GM13976 (cell line): ENCODE measurements at places on chromosomes 4 and X.

GRCh38 chrX:149643496-149643895 lies 11.9 kb upstream of the TMEM185A start:
- DNase-seq = no peak

- no peak for DNase-seq
Measured at GRCh38 chrX:133634416-133634815, 219.1 kb upstream of the GPC4 start.

- DNase-seq = no peak
Measured at GRCh38 chr4:16334601-16335000, 108.3 kb upstream of the TAPT1 start.

DNA sequence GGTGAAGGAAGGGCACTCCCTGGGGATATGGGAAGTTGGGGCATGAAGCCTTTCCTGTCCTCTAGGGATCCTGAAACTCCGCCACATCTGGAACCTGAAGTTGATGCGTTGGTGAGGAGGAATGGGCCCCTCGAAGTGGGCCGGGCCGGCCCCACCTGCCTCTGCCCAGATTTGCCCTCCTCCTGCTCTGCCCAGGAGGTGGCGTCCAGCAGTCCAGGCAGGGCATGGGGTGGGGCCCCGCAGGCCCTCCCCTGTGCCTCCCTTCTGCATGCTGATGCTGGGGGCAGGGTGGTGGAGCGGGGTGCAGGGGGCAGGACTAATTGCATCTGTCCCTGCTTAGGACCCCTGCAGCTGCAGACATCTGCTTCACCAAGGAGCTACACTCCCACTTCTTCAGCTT lies 1.8 kb downstream of the TAFAZZIN start:
- DNase-seq = no peak

DNA sequence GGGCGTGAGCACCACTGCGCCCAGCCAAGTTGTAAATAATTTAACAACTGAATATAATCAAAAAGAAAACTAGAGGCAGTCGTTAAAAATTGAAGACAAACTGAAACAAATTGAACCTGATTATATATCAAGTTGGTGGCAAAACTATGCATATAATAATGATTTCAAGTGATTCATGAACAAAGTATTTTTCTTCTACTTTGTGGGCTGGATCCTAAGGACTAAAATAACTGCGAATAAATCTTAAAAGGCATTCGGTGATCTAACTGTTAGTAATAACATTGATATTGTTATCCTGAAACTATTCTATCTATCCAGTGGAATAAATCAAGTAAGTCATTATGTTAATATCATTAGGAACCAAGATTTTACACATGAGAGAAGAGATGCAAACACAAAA lies 21.2 kb upstream of the USP9X start:
- no peak for DNase-seq

GRCh38 chr4:101853028-101853427 lies 62.5 kb downstream of the BANK1 start:
- no peak for DNase-seq

DNA sequence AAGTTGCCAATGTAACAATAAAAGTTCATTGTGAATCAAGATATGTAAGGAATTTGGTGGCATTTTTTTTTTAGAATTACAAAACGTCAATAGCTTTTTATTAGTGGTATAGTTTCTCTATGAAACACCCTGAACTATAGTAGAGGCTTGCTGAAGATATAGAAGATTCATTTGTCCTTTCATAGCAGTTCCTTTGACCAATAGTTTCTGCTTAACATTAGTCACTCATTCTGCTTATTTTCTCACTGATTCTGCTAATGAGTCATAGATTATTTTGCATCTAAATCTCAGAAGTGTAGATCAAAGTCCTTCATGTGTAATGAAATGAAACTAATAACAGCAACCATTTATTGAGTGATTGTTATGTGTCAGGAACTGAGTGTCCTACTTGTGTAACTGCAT lies 205.0 kb upstream of the TET2 start:
- peak; percentile 2 for DNase-seq

DNA sequence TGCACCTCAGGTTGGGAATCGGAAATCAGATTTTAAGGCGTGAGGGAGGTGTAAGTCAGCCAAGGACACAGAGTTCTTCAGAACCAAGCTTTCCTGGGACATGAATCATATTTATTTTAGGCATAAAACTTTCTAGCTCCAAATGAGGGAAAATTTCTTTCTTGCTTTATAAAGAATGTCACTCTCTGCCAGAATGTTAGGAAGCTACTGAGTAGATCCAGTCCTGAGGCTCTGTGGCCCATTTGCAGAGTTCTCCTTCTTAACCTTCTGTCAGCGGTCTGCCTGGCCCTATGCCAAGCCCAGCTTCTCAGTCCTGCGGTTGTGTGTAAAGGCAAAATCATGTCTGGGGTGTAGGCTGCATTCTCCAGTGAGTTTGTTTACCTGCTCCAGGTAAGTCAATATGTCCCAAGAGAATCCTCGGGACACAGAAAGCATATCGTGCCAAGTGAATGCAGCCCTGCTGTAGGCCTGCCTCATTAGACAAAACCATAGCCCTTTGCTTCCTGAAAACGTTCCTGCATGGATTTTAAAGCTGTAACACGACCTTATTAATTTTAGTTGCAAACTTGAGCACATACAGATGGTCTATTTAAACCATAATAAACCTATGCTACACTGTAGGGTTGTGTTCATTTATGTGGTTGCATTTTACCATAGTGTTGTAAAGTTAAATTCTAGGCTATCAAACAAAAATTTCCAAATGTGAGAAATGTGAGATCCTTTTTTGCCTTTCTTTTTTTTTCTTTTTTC lies 29.2 kb upstream of the CCNI start:
- no peak for DNase-seq

GRCh38 chr4:159395693-159396092 lies 292.8 kb downstream of the RAPGEF2 start:
- DNase-seq = no peak

DNA sequence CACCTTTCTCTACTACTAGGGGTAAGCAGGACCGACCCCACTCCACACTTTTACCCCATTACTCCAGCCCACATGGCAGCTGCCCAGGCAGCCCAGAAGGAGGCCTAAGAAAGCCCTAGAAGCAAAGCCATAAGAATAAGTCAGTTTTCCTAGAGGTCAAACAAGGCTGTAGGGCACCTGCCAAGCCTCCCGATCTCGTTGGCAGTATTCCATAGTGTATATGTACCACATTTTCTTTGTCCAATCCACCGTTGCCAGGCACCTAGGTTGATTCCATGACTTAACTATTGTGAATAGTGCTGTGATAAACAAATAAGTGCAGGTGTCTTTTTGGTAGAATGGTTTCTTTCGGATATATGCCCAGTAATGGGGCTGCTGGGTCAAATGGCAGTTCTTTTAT lies 54.2 kb downstream of the RHOXF2B start:
- no peak for DNase-seq

- DNase-seq = no peak
Measured at GRCh38 chr4:184662236-184662635, 12.7 kb downstream of the PRIMPOL start.

DNA sequence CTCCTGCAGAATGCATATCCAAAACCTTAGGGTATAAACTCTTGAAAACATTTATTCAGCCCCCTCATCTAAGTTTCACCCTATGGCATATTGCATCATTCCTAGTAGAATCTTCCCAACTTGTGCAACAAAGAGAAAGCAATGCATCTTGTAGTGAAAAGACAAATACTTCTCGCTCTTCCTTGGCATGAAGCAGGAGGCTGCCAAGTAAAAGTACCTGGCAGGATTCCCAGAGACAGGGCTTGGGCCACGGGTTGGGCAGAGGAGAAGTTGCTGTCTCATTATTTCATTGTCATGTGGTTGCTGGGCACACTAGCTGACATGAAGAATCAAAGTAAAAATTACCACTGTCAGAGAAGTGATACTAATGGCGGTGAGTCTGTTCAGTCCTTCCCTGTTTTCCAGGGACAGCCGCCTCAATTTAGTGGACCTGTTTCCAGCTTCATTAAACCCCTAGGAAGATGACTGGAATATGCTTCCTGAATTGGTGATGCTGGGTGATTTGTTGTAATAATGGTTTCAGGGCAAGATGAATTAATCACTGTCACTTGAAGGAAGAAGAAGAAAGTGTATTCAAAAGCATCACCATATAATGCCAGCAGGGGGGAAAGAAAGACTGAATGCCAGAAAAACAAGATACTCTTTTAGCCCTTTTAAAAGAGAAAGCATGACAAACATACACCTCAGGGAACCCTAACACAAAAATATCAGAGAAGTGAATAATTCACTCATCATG lies 380.5 kb upstream of the IGFBP7 start:
- DNase-seq = no peak

DNA sequence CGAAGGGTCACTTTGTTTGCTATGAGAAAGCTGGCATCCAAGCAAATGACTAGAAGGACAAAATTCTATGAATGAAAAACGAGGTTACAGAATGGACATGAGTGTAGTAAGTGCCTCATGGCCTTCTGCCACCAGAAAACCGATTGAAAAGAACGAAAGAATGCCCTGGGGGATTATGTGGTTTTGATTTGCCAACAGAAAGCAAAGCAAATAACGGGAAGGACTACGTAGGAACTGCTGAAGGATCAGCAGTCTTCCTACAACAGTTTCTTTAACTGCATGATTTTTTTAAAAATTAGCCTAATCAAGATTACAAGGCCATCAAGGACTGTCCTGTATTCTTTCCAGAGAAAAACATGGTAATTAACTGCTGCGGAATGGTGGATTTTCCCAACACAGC lies 50.6 kb downstream of the NRK start:
- no peak for DNase-seq

DNA sequence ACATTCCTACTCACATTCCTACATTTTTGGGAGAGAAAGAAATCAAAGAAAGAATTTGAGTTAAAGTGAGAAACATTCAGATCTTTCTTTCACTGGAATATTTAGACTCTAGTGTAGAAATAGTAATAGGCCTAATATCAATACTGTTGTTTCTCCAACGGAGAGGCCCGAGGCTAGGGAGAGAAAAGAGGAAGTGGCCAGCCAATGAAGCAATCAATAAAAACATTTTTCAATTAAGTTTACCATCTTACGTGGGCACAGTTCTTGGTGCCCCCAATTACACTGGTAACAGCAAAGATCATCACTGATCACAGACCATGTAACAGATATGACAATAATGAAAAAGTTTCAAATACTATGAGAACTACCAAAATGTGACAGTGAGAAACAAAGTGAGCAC lies 281.4 kb downstream of the GPM6A start:
- no peak for DNase-seq

- DNase-seq = no peak
Measured at GRCh38 chr4:55296096-55296495, 49.9 kb upstream of the SRD5A3 start.

- DNase-seq = no peak
Measured at GRCh38 chr4:101649790-101650515, 140.6 kb upstream of the BANK1 start.

DNA sequence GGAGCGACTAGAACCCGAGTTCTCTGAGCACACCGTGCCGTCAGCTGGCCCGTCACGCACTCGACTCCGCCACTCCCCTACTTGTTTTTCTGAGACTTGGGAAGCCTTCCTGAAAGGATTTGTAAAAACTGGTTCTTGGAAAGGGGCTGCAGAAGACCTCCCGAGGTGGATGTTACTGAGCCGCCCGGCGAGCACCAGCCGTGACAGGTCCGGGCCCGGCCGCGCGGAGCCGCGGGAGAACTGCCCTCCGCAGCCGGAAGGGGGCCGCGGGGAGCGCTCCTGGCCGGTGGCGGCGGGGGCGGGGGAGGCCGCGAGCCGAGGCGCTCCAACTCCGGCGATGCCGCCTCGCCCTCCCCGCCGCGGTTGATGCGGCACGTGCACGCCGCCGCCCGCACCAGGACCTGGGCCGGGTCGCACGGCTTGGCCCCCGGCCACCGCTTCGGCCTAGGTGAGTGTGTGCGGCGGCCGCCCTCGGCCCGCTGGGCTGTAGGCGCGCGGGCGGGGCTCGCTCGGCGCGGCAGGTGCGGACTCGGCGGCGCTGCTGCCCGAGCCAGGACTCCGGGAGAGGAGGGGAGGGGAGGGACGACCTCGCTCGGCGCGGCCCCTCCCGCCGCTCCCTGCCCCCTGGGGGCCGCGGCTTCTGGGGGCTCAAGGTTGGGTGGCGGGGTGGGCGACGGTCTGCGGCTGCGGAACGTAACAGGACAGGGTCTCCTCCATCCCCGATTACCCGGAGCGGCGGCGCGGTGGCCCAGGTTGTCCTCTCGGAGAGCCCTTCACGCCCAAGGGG lies 1.7 kb downstream of the SPRY1 start:
- peak; percentile 78 for DNase-seq
